Sigmoid colon (tissue), 7 donors: ENCODE measurements at places on chromosomes 11 and 22.
A peak's percentile ranks its signal among the peaks of the same experiment; 100 is the strongest.

DNA sequence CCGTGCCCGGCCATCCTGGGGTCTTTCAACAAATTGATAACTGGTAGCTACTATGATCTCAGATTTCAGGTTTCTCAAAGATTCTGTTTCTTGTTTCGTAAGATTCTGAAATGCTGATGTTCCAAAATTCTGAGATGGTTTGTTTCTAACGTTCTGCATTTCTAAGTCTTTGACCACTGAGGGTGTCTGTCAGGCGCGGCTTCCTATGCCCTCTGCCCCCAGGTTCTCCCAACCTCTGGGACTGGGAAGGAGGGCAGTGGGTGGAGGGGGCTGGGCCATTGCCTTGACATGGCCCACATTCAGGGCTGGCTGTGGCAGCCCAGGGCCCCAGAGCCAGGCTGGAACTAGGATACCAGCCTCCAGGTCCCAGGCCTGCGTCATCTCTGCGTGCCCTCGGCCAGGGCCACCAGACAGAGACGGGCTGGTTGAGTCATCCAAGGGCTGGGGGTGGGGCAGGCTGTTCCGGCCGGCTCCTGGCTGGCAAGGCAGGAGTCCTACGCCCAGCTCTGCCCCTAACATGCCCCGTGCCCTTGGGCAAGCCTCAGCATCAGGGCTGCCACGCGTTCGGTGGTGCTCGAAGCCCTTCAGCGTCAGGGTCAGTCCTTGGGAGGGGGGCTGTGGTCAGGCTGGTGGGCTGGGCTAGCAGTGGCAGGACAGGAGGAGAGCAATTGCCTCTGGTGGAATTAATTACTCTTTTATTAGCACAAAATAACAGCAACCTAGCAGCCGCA is 5.2 kb downstream of the TMEM134 start:
- H3K4me3 ChIP-seq = peak overlapping the region; percentile 57
- peak; percentile 90 for DNase-seq
- H3K36me3 ChIP-seq = no peaks in the 10 kb centered on the region
- H3K27me3 ChIP-seq = no peaks in the 10 kb centered on the region
- peak overlapping the region; percentile 88 for H3K27ac ChIP-seq

DNA sequence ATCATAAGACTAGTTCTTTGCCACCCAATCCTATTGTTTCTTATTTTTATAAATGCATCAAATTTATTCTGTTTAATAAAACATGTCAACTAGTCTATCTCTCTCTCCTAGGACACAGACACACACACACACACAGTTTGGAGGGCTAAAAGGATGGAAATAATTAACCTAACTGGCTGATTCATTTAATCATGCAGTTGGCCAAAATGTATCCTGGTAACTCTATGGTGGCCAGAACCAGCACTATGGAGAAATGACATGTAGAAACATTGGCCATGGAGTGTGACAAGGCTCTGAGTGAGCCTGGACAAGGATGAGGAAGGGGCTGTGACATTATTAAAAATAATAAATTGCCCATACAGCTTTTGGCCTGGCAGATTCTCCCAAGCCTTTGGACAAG is 64.1 kb downstream of the CLPB start:
- no peak overlapping the region for H3K4me3 ChIP-seq
- H3K27ac ChIP-seq = no peak overlapping the region
- H3K4me1 ChIP-seq = peaks cover 14% of the 10 kb centered on the region

DNA sequence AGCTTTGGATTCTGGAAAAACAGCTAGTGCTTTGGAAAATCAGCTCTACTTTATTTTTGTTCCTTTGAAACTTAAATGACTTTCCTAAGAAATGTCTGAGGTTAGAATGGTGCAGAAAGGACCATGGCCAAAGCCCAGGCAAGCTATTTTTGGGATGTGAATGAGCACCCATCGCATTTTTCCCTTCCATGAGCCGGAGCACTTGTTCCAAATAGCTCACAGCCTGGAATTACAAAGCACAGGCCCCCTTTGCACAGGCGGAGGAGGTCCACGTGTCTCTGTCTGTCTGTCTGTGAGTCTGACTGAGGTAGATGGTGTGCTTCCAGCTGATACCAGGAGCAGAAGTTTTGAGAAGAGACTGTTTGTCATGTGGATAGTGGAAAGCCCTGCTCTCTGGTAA is 50.7 kb downstream of the MICAL2 start:
- peak overlapping the region; percentile 93 for H3K27ac ChIP-seq
- no peaks in the 10 kb centered on the region for H3K27me3 ChIP-seq
- no peak overlapping the region for H3K4me3 ChIP-seq
- H3K36me3 ChIP-seq = peaks cover 7% of the 10 kb centered on the region

- H3K27me3 ChIP-seq = no peaks in the 10 kb centered on the region
- H3K4me1 ChIP-seq = peaks cover 14% of the 10 kb centered on the region
- H3K27ac ChIP-seq = peak overlapping the region; percentile 81
- DNase-seq = no peak
- peak overlapping the region; percentile 37 for H3K4me3 ChIP-seq
Observed at GRCh38 chr11:64887234-64887756, 8.9 kb upstream of the EHD1 start.

DNA sequence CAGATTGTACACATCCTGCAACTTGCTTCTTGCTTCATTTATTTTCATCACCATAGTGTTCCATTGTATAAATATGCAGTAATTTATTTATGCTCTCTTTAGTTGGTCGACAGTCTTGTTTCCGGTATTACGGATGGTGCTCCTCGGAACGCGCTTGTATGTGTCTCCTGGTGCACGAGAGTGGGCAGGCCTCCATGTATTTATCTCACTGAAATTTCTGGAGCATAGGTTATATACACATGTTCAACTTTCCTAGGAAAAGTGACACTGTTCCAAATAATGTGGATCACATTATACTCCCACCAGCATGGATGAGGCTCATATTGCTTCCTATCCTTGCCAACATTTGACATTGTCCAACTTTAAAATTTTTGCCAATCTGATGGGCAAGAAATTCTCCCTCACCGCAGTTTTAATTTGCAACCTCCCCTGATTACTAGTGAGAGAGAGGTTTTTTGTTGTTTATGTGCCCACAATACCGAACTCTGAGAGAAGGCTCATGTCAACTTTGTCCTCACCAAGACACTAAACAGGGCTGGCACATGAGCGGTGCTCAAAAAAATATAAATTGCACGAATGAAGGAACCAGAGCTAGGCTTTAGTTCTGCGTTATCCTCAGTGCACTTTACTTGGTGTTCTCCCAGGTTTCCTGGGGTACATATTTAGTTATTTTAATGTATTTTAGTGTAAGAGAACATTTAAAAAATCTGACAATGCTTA is 3.8 kb downstream of the CSNK2A3 start:
- peak overlapping the region; percentile 47 for H3K27ac ChIP-seq
- DNase-seq = no peak
- peaks cover 35% of the 10 kb centered on the region for H3K4me1 ChIP-seq
- H3K4me3 ChIP-seq = no peak overlapping the region
- H3K27me3 ChIP-seq = no peaks in the 10 kb centered on the region

GRCh38 chr11:76140912-76141574 is 65.3 kb downstream of the WNT11 start:
- DNase-seq = no peak
- no peaks in the 10 kb centered on the region for H3K27me3 ChIP-seq
- no peak overlapping the region for H3K27ac ChIP-seq
- peaks cover 4% of the 10 kb centered on the region for H3K36me3 ChIP-seq
- H3K4me1 ChIP-seq = no peaks in the 10 kb centered on the region

GRCh38 chr11:69704508-69705253 is 859 bp upstream of the FGF19 start:
- no peak overlapping the region for H3K4me3 ChIP-seq
- no peaks in the 10 kb centered on the region for H3K36me3 ChIP-seq
- H3K4me1 ChIP-seq = peaks cover 16% of the 10 kb centered on the region
- no peak for DNase-seq
- peaks cover 38% of the 10 kb centered on the region for H3K27me3 ChIP-seq

GRCh38 chr11:95661162-95661561 is 128.4 kb downstream of the FAM76B start:
- no peaks in the 10 kb centered on the region for H3K36me3 ChIP-seq
- no peak overlapping the region for H3K4me3 ChIP-seq
- H3K27me3 ChIP-seq = no peaks in the 10 kb centered on the region
- H3K4me1 ChIP-seq = no peaks in the 10 kb centered on the region
